Endothelial cell (in vitro differentiated cells): ENCODE measurements at places on chromosomes 3 and 15.

DNA sequence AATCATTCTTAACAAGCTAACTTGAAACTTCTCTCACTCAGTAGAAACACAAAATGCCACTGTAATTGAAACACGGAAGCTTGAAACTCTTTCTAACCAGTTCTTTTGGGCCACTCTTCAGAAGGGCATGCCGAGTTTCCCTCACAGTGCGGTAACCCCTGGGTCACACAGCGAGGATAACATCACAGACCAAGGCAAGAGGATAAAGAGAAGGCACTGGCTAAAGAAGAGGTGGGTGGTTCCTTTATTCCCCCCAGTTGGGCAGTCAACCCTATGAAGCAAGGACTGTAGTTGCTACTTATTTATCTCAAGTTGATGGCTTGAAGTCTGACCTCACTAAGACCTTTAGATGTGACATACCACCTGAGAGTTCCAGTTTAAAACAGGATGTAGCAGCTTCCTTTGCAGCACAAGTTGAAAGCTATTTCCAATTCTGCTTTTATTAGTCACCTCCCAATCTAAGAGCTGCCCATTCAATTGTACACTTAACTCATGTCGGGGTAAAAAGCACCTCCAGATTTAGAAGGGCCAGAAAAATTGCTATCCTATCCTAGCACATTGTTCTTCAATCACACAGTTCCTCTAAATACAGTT, 272.4 kb downstream of the TIGIT start:
- DNase-seq: no peak

- peak; percentile 35 for DNase-seq
Observed at GRCh38 chr3:183085634-183086390, 13.5 kb downstream of the MCCC1 start.

GRCh38 chr3:81087607-81088006, 673.8 kb downstream of the GBE1 start:
- no peak for DNase-seq

DNA sequence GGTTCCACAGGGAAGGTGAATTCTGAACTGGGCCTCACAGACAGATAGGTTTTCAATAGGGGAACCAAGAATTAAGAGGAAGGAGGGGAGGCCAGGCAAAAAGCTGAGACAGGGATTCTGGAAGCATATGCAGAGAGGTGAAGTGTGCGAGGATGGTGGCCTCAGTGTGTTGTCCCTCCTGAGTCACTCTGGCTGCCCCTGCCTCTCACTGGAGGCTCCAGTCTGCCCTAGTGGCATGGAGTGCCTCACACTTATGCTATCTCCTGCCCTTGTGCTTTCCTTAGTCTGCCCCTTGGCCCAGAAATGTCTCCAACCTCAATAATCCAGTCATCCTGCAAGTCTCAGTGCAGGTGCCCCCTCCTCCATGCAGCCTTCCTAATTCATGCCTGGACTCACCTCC, 32.2 kb upstream of the RBP1 start:
- DNase-seq: no peak

- peak; percentile 50 for DNase-seq
Observed at GRCh38 chr15:45187894-45188830, at the start of gene SHF. Gene SHF (minus strand): TSS chr15:45187966. CDS start chr15:45187951, 15 bp downstream.

DNA sequence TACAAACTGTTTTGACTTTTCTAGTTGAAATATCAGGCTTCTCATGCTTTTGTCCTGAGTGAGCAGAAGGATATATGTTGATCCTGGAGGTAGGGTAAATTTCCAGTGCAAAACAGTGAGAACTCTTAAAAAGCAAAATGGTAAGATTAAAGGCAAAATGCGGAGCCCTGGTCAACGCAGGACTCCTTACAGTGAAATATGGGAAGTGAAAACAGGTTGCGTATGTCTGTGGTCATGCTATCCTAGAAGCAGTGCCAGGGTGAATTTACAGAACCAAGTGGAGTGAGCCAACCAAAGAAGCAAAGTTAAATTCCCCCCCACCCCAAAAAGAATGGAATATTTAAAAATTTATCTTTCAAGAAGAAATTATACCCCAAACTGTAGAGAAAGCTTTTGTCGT, 256.4 kb downstream of the NR2F2 start:
- no peak for DNase-seq

DNA sequence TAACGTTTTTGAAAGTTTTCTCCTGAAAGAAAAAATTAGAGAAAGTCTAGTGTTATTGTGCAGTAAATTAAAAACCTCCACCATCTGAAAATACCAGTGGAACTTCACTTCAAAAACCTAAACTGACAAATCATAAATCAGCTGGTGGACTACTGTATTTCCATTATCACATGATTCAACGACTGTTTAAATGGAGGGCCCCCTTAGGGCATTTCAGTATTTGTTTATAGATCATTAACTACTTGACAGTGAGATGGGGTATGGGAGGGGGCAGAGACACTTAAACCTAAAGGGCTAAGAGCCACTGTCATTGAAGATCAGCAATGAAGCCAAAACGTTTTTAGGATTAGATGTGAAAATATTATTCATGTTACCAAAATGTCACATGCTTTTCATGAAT, 8.8 kb upstream of the C15orf61 start:
- DNase-seq: no peak

DNA sequence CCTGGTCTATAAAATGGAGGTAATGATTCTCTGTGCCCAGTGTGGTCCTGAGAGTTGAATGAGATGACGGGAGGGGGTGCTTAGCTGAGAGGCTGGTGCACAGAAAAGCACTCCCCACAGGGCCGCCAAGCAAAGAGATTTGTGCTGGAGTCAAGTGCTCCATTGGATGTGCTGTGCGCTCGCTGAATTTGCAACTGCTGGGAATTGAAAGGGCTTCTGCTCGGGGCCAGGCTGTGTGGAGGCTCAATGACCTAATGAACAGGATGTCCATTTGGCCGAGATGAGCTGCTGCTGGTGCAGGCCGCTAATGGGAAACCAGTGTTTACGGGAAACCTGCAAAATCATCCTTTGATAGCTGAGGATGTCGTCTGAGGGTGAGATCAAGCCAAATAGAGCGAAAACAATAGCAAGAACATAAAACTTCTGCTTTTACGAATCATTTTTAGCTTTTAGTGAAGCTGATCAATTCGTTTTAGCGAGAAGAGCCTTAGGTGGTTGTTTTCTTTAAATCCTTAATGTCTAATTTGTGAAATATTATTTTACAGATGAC, 211.7 kb downstream of the GABRG3 start:
- no peak for DNase-seq

GRCh38 chr3:64813326-64813725, 125.5 kb upstream of the ADAMTS9 start:
- DNase-seq: no peak

DNA sequence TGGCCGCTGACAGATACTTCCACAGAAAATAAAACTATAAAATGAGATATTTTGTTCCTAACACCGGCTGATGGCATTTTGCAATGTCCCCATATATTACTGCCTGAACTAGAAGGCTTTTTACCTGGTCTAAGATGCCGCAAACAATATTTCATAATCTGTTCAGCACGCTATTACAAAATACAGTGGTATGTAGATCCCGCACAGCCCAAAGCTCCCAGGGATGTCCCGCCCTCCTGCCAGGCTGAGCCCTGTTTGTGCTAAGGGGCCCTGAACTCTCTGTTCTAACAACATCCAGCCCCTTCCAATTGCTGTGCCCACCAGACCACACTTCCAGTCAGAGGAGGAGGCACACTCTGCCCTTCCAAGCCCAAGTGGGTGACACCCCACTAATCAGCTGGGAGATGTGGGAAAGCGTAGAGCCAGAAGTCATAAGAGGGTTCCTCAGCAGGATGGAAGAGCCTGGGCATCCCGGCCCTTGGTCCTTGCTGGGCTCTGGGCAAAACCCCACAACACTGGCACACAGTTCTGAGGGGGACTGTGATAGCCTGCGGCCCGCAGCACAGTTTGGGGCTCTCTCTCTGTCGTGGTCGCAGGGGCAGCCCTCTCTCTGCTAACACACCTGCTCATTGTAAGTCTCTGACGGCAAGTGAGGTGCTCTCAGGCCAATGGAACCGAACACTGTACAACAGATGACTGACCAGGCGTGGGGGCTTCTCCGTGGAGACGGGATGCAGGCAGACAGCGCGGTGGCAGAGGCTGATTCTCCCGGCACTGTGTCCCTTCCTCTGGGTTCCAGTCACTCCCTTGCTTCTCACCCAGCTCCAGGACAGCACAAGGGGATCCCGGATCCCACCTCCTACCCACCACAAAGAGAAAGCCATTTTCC, 55.2 kb downstream of the PCSK6 start:
- DNase-seq: no peak

DNA sequence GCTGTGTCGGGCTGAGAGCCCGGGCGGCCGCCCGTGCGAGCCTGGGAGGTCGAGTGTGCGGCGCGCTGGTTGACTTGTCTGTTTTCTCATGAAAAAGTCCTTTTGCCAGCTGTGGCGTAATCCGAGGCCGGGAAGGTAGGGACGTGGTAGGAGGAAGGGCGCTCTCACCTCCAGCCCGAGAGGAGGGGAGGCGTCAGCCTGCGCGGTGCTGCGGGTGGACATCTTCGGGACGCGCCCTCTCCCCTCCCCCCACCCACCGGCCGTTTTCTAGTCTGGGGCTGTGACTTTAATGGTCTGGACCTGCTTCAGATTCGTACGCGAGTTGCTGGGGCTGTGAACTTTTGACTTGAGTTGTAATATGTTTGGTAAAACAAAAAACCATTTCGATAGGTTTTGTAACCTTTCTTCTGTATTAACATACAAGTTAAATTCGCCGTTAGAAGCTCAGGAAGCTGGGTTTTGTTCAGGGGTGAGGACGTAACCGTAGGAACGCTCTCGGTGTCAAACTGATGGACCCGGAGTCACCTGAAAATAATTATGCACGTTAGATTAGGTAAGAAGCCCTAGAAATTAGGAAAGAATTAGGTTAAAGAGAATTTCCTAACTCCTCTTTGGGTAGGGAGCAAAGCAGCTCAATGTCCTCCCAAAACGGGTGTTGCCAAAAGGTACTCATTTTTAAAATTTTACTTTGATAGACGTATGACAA, 762 bp downstream of the NCK1 start:
- DNase-seq: peak; percentile 50

DNA sequence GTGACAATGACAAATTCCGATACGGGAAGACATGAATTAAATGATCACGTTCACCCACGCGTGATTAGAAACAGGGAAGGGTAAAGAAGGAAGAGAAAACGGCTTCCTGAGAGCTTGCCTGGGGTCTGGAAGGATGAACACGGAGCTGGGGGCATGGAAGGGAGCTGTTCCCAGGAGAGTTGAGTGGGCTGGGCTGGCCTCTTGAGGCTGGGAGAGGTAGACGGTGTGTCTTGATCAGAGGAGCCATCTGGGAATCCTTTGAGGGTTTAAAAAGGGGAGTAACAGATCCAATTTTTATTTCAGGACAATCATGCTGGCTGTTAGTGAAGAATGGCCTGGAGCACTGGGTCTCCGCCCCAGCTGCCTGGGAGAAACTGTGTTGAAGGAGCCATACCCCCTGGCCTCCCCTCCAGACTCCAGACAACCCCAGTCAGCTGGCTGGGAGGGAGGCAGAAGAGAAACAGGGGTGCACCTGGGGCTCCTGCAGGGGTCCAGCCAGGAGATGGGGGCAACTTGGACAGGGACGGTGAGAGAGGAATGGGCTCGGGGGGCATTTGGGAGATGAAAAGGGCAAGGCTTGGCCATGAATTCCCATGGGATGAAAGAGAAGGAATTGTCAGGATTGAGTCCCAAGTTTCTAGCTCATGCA, 53.6 kb upstream of the CGNL1 start:
- DNase-seq: no peak

- no peak for DNase-seq
Observed at GRCh38 chr3:157441102-157441624, 4.5 kb downstream of the PTX3 start.
